Neural cell (in vitro differentiated cells): ENCODE measurements at places on chromosomes 7 and 10. TPM values are rescaled to one million over a fixed set of nuclear protein-coding genes. Genes with fewer than 3 reads are reported as not detected.

Gene GPNMB
- not detected in 2 replicates for polyA plus RNA-seq

Gene OR2A2
- not detected in 2 replicates for polyA plus RNA-seq

Gene TFPI2
- polyA plus RNA-seq: 0.78 TPM in 1 of 2 replicates, not detected in the other

Gene HOXA6
- not detected in 2 replicates for polyA plus RNA-seq

Gene MKX
- not detected in 2 replicates for polyA plus RNA-seq

Gene SCART1
- 4.3 and 6.1 TPM in 2 replicates for polyA plus RNA-seq

Gene GOLGA7B
- polyA plus RNA-seq: 29.8 and 30.4 TPM in 2 replicates

Gene SYT15
- 0.16 TPM in 1 of 2 replicates, not detected in the other for polyA plus RNA-seq

Gene LIPN
- not detected in 2 replicates for polyA plus RNA-seq

Gene CNPY4
- polyA plus RNA-seq: 35.8 and 42.1 TPM in 2 replicates

Gene OR2A7
- polyA plus RNA-seq: not detected in 2 replicates

Gene AGR2
- not detected in 2 replicates for polyA plus RNA-seq

Gene TWIST1
- not detected in 2 replicates for polyA plus RNA-seq

Gene MYO1G
- polyA plus RNA-seq: 0.38 TPM in 1 of 2 replicates, not detected in the other

Gene C7orf57
- not detected in 2 replicates for polyA plus RNA-seq

Gene HPS1
- polyA plus RNA-seq: 1.4 and 1.7 TPM in 2 replicates

Gene PDE6C
- polyA plus RNA-seq: not detected in 2 replicates

Gene IQUB
- 0.41 and 0.58 TPM in 2 replicates for polyA plus RNA-seq

Gene SH3PXD2A
- 5.2 and 8.0 TPM in 2 replicates for polyA plus RNA-seq

Gene ST8SIA6
- 0.20 and 0.41 TPM in 2 replicates for polyA plus RNA-seq

Gene DKK1
- 0.12 TPM in 1 of 2 replicates, not detected in the other for polyA plus RNA-seq

Gene IL15RA
- not detected in 2 replicates for polyA plus RNA-seq

Gene PLEKHS1
- not detected in 2 replicates for polyA plus RNA-seq

Gene FBXL15
- polyA plus RNA-seq: 27.5 and 37.8 TPM in 2 replicates
